ENCODE measurements at places on chromosomes 5 and 9.

- H3K4me1 ChIP-seq: no peaks in the 10 kb centered on the region
- no peaks in the 10 kb centered on the region for H3K27me3 ChIP-seq
- no peak overlapping the region for H3K4me3 ChIP-seq
- DNase-seq: no peak
- no peaks in the 10 kb centered on the region for H3K36me3 ChIP-seq
- H3K27ac ChIP-seq: no peak overlapping the region
These were observed 190.9 kb downstream of the TTC39B start for GRCh38 chr9:15116130-15116580.

DNA sequence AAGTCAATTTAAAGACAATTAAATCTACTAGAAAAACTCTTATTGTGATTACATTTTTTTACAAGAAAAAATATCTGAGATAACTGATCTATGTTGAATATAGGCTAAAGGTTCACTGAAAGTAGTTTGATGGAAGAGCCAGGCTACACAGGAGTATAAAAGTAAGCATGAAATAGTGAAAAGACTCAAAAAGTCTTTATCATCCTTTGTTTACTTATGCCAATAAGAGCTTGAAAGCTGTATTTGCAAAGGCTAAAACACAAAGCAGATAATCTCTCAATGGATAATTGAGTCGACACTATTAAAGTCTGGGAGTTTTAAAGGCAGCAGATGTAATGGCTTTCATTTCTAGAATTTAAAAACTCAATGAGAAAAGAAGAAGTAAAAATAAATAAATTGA lies 42.0 kb downstream of the SSBP2 start:
- no peak overlapping the region for H3K4me3 ChIP-seq
- DNase-seq: no peak
- no peaks in the 10 kb centered on the region for H3K27me3 ChIP-seq
- peaks cover 3% of the 10 kb centered on the region for H3K36me3 ChIP-seq
- H3K4me1 ChIP-seq: no peaks in the 10 kb centered on the region

- H3K36me3 ChIP-seq: no peaks in the 10 kb centered on the region
- H3K27ac ChIP-seq: no peak overlapping the region
- no peaks in the 10 kb centered on the region for H3K4me1 ChIP-seq
These were observed 404.0 kb downstream of the TLE4 start for GRCh38 chr9:79975621-79976256.

DNA sequence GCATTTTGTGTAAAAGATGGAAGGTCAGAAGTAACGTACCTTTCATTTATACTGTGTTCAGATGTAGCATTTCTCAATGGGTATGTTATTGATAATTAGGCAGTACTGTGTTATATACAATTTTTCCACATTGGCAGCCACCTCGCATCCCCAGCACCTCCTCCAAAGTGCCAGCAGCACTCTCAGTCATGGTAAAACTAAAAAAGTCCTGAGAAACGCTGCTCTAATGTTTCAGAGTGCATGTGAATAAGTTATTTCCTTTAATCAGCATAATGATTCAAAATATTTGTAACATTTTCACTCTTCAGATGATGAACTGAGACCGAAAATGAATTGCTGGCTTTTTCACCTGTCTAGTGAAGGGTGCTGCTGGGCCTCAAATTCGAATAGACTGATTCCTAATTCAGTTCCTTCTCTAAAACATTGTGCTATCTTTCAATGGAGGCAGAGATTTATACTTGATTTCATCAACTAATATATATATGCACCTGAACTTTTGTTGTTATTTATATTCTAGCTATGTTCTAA lies 79.9 kb upstream of the ANKRD55 start:
- no peak overlapping the region for H3K4me3 ChIP-seq
- H3K36me3 ChIP-seq: no peaks in the 10 kb centered on the region
- no peak overlapping the region for H3K27ac ChIP-seq
- no peak for DNase-seq
- H3K27me3 ChIP-seq: no peaks in the 10 kb centered on the region
- H3K4me1 ChIP-seq: peaks cover 4% of the 10 kb centered on the region

GRCh38 chr5:150562832-150563231 lies 54.9 kb downstream of the NDST1 start:
- no peaks in the 10 kb centered on the region for H3K36me3 ChIP-seq
- H3K4me3 ChIP-seq: no peak overlapping the region
- DNase-seq: peak; percentile 27
- no peaks in the 10 kb centered on the region for H3K4me1 ChIP-seq
- H3K27me3 ChIP-seq: no peaks in the 10 kb centered on the region
- no peak overlapping the region for H3K27ac ChIP-seq

GRCh38 chr5:172165465-172165864 lies 22.6 kb downstream of the STK10 start:
- no peak for DNase-seq
- no peaks in the 10 kb centered on the region for H3K27me3 ChIP-seq
- no peak overlapping the region for H3K4me3 ChIP-seq
- peaks cover 17% of the 10 kb centered on the region for H3K36me3 ChIP-seq

DNA sequence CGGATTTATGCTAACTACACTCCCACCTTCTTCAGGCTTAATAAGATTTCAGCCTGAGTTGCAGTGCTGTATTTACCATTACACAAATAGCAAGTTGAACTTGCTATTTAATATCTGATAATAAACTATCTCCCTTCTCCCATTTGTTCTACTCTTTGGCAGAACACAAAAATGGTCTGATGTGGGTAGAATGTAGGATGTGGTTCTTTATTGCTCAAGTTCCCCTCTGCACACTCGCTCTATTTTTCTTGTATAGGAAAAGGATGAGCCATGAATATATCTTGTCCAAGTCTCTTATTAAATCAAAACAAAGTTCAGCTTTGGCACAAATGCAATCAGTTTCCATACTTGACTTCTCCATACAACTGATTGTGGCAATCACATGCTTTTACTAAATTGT lies 37.2 kb upstream of the KIF2A start:
- no peaks in the 10 kb centered on the region for H3K27me3 ChIP-seq
- no peak overlapping the region for H3K27ac ChIP-seq
- no peaks in the 10 kb centered on the region for H3K4me1 ChIP-seq

- no peaks in the 10 kb centered on the region for H3K36me3 ChIP-seq
- no peak overlapping the region for H3K27ac ChIP-seq
- no peaks in the 10 kb centered on the region for H3K27me3 ChIP-seq
These were observed 1369.8 kb upstream of the CDH9 start for GRCh38 chr5:28408186-28408585.
